T47D (cell line): ENCODE measurements at places on chromosomes 3 and 15.

DNA sequence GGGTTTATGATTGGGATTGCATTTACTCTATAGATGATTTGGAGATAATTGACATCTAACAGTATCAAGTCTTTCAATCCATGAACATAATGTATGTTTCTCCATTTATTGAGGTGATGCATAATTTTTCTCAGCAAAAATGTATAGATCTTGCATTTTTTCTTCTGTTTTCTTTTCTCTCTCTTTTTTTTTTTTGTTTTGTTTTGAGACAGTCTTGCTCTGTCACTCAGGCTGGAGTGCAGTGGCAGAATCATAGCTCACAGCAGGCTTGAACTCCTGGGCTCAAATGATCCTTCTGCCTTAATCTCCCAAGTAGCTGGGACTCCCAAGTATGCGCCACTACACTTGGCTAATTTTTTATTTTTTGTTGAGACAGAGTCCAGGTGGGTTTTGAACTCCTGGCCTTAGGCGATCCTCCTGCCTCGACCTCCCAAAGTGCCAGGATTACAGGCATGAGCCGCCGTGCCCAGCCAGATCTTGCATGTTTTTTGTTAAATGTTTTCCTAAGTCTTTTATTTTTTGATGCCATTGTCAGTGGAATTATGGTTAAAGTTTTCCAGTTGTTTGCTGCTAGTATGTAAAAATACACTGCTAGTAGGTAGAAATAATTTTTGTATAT is 3.1 kb downstream of the LMLN start:
- no peak for DNase-seq

GRCh38 chr3:2513986-2514385 is 415.3 kb downstream of the CNTN4 start:
- DNase-seq, result no peak

- DNase-seq, result no peak
Observed at GRCh38 chr15:99182791-99183190, 66.6 kb downstream of the TTC23 start.

- DNase-seq, result no peak
Observed at GRCh38 chr15:64930778-64931371, 19.2 kb downstream of the ANKDD1A start.

DNA sequence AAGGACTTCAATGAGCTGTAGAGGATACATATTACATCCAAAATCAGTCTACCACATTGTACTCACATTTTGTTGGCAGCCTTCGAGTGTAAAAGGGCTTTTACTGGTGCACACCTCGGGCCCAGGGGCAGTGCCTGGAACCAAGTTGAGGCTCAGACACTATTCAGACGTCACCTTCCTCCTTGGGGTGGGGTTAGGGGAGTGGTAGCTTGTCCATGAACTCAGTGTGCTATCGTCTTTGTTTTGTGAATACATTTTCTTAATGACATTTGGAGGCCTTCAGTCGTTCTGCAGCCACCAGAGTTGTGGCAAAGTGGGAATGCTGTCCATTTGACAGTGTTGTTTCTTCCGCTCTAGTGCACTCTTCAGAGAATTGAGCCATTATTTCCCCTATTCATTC is 114.2 kb downstream of the PGPEP1L start:
- DNase-seq, result no peak

DNA sequence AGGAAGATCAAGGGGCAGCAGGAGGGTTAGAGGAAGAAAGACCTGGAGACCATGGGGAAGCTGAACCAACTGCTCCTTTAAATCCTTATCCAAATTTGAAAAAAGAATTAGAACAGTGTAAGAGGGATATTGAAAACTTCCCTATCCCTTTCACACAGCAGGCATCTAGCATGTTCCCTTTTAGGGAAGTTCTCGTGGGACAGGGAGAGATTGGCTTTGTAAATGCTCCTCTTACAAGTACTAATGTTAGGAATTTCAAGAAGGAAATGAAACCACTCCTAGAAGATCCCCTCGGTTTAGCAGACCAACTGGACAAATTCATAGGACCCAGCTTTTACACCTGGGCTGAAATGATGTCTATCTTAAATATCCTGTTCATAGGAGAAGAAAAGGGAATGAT is 41.5 kb downstream of the PPCDC start:
- no peak for DNase-seq
